ENCODE measurements at places on chromosomes 12 and 14.
A peak's percentile ranks its signal among the peaks of the same experiment; 100 is the strongest.

- DNase-seq = no peak
Measured at GRCh38 chr14:69863083-69863482, 16.1 kb upstream of the SMOC1 start.

GRCh38 chr12:125092872-125093680 is 27.8 kb downstream of the AACS start:
- no peak for DNase-seq

- peak; percentile 46 for DNase-seq
Measured at GRCh38 chr14:50040895-50041465, 75.4 kb downstream of the VCPKMT start.

- DNase-seq = no peak
Measured at GRCh38 chr14:51094282-51094821, 553 bp downstream of the TRIM9 start.

DNA sequence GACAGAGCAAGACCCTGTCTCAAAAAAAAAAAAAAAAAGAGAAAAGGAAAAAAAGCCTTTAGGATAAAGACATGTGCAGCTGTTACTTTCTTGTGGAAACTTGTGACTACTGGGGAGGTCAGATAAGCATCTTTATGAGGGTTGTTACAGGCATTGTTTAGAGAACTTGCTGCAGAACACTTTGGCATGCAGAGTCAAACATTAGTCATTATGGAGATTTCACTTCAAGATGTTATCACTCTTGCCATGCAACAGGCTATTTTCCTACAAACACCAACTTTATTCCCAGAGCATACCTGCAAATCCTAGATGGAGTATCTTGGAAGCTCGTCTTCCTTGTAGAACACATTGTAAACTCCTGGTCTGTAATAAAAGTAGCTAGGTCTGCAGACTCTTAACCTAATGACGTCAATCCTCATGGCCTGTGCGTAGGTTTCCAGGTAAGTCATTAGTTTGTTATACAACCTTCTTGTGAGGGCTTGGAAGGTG is 36.3 kb upstream of the WDR89 start:
- no peak for DNase-seq

DNA sequence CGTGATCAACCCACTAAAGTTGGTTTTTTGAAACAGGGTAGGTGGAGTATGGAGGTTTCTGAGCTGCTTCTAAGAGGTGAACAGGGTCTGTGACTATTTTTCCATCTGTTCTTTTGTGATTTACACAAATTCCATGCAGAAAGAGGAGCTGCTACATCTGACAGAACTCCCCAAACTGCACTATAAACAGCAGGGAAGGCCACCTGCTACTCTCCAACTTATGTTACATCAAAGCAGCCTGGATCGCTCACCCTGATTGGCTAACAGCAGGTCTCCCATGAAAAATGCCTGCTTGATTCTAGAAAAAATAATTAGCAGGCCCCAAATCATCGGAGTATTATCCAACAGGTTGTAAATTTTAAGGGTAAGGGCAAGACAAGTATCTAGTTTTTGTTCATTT is 282.9 kb upstream of the FLRT2 start:
- no peak for DNase-seq

DNA sequence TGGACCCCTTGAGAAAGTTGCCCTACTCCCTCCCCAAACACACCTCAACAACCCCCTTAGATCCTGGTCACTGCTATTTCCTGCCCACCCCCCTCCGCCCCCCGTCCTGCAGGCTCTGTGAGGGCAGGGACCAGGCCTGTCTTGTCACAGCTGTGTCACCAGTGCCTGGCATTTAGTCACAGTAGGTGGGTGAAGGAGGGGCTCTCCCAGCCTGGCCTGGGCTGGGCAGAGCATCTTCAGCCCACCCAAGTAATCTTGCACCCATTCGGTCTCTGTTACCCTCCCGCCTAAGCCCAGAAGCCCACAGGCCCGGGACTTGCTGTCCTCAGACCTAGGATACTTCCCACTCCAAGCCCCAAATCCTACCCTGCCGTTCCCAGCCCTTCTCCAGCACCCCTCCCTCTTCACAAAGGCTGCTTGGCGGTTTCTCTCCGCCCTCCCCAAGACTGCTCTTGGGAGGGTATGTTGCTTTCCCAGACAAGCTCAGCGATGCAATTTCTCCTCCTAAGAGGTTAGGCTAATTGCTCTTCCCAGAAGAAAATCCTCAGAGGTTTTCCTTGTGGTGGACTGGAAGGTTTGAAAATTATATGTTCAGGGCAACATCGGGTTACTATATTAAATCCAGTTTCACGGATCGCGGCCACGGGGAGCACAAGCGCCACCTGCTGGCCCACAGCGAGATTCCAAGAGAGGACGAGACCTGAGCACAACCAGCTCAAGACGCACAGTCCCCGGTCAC is 50.8 kb upstream of the ZFP36L1 start:
- peak; percentile 64 for DNase-seq

DNA sequence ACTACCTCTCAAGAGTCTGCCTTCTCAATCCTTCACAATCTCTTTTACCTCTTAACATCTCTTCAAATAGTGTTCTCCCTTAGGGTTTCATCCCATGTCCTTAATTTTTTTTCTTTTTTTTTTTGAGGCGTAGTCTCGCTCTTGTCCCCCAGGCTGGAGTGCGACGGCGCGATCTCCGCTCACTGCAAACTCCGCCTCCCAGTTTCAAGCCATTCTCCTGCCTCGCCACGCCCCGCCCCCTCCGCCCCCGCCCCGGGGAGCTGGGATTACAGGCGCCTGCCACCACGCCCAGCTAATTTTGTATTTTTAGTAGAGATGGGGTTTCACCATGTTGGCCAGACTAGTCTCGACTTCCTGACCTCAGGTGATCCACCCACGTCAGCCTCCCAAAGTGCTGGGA is 7.0 kb upstream of the BCAT1 start:
- no peak for DNase-seq

- DNase-seq = peak; percentile 98
Measured at GRCh38 chr12:24069532-24070395, 120.3 kb upstream of the SOX5 start.

- DNase-seq = no peak
Measured at GRCh38 chr14:24072436-24072835, 1.1 kb downstream of the CPNE6 start.

DNA sequence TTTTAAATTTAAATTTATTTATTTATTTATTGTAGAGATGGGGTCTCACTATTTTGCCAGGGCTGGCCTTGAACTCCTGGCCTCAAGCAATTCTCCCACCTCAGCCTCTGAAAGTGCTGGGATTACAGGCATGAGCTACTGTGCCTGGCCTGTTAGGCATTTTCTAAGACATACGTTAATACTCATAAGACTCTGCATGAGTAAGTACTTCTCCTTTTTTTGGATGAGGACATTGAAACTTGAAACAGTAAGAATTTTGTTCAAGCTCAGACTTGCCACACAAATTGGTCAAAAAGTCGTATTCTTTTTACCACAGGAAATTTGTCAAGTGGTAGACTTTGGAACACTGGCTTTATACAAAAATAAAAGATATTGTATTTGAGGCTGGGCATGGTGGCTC is 187.4 kb upstream of the RASSF8 start:
- DNase-seq = peak; percentile 10

GRCh38 chr12:78406213-78406612 is 458.4 kb upstream of the SYT1 start:
- DNase-seq = no peak

DNA sequence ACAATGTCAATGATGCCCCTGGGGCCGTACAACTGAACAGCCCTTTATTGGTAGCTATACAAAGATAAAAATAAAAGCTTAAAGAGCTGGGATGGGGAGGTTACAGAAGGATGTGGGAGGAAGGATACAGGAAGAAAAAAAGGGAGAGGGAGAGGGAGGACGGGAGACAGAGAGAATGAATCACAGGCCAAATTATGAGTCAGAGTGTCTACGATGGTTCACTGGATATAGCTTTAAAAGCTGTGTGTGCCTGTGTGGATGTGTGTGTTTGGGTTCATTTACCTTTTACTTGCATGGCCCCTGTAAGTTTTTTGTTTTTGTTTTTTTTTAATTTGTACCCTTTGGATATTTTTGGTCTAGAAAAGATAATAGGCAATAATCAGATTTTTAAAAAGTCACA is 111.9 kb downstream of the CCDC60 start:
- DNase-seq = no peak

DNA sequence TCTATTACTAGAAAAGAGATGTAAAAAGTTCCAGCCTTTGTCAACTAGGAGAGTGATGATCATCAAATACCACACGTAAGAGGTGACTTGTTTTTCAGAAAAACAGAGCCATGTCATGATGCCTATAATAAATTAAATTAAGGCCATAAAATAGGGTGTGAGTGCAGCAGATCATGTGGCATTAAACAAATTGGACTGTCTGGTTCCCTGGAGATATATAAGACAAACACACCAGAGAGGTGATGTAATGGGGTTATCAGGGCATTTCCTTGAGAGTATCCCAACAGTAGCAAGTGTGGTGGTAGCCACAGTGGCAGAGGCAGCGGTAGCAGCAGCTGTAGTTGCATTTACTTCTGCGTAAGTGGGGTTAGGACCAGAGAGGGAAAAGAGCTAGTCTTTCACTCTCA is 14.6 kb upstream of the GALNT6 start:
- no peak for DNase-seq

GRCh38 chr12:16955083-16955657 is 349.2 kb upstream of the LMO3 start:
- DNase-seq = no peak

DNA sequence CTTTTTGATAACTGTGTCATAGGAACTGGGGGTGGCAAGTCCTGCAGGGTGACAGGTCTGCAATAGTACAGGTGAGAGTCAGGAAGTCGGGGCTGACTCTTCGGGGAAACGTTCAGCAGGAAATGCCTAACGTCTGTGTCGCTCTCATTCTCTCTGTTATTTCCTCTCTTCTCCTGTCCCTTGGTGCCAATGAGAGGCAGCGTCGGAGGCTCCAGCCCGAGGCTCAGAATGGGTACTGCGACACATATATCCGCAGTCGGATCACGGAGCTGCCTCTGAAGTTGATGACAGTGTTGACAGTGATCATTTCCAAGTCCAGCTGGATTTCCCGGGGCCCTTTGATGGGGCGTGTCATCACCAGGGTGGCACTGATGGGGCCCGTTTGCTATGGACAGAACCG is 2.7 kb upstream of the TC2N start:
- no peak for DNase-seq

- DNase-seq = no peak
Measured at GRCh38 chr12:19287302-19287701, 152.0 kb upstream of the AEBP2 start.

DNA sequence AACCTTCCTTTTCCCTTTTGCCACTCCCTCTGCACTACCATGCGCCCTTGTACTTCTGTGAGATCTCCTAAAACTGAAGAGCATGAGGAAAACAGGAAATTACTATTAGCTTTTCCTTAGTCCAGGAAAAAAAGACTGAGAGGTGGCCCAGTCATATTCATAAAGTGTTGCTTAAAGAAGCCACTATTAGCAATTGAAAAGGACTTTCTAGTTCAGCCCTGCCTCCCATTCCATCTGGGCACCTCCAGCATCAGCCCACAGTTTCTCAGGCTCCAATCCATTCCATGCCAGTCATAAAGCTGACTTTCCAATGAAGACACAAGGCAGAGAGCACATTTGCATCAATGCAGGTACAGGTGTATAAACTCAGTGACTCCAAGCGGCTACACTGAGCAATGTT is 19.9 kb upstream of the AMIGO2 start:
- no peak for DNase-seq

- no peak for DNase-seq
Measured at GRCh38 chr12:29283969-29284700, 96.8 kb downstream of the ERGIC2 start.

GRCh38 chr14:23562822-23563472 is 4.6 kb downstream of the AP1G2 start:
- peak; percentile 67 for DNase-seq

GRCh38 chr14:29178971-29179370 is 412.4 kb downstream of the FOXG1 start:
- DNase-seq = no peak

- no peak for DNase-seq
Measured at GRCh38 chr12:132310181-132311040, 19.0 kb downstream of the GALNT9 start.

DNA sequence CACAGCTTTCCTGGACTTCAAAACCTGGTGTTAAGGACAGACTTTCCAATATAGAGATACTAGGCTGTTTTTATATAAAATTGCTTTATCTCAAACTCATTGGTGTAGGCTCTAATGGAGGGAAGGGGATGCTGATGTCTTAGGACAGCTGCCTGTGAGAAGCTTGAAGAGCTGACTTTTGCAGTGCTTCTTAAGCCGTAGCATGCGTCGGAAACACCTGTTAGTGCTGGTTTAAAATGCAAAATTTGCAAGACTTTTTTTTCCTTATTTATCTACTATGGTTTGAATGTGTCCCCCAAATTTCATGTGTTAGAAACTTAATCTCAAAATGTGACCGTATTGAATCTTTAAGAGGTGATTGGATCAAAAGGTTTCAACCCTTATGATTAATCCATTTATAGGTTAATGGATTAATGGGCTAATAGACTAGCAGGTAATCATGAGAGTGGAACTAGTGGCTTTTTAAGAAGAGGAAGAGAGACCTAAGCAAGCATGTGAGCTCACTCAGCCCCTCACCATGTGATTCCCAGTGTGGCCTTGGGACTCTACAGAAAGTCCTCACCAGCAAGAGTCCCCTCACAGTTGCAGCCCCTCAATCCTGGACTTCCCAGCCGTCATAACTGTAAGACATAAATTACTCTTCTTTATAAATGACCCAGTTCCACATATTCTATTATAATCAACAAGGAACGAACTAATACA is 60.9 kb upstream of the FUT8 start:
- no peak for DNase-seq

DNA sequence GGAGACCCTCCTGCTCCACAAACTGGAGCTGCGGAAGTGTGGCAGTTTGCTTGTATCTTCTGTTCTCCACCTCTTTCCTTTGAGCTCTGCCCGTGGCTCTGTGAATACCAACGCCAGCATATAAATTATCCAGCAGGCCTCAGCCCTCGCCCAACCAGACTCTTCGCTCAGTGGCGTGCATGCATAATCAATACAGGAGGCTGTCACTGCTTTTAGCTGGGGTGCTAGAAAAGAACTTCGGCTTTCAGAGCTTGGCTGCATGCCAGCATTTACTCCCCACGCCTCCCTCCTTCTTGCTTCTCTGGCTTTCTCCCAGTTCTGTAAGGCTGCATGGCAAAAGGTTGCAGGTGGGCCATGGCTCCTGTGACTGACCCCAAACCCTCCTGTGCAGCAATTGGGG is 26.9 kb downstream of the NRXN3 start:
- no peak for DNase-seq

DNA sequence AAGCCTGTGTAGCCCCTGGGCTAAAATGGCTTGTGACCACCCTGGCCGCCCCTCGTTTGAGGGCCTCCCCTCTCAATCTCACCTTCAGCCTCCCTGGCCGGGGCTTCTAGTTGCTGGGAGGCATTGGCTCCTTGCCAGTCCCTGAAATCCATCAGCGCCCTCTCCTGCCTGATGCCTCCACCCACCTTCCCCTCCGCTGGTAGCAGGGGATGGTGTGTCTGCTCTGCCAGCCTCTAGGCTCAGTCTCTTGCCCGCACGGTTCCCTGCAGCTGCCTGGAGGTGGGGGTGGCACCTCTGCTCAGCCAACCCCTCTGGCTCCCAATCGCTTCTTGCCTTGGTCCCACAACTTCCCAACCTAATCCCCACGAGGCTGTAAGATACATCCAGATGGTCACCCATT is 167.9 kb downstream of the PHETA1 start:
- DNase-seq = no peak
